ENCODE measurements at places on chromosomes 3 and 15.

- no peak for DNase-seq
Observed at GRCh38 chr15:80950291-80951078, 39.1 kb downstream of the MESD start.

DNA sequence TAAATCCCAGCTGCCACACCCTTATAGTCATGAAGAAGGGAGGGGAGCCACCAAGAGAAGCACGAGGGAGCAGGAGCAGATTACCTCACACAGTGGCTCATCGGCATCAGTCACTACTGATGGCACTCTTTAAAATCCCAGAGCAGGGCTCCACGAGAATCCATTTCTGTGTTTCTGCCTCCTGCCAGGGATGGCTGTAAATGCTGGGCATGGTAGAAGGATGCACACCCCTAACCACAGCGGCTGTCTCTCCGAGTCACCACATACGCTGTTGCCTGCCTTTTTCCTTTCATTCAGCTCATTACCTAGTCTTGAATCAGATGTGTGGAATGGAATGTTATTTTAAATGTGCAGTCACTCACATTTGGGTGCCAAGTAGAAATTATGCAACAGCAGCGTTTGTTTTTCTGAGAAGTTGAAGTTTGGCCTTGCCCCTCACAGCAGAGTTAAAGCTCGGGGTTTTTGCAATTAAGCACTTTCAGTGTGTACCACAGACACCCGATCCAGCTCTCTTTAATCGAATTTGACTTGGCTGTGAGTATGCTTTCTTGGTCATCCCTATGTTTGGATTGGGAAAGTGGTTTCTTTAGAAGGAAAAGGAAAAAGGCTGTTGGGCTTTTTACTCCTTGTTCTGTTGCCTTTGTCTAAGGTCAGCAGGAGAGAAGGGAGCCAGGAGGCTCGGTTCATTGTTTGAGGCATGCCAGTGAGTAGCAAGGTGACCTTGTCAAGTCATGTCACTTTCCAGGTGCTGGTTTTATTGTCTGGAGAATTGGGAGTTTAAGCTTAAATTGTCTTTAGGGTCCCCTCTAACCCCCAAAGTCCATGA is 284.2 kb upstream of the TPM1 start:
- DNase-seq, result no peak

GRCh38 chr3:31133541-31133940 is 239.1 kb upstream of the GADL1 start:
- DNase-seq, result no peak

DNA sequence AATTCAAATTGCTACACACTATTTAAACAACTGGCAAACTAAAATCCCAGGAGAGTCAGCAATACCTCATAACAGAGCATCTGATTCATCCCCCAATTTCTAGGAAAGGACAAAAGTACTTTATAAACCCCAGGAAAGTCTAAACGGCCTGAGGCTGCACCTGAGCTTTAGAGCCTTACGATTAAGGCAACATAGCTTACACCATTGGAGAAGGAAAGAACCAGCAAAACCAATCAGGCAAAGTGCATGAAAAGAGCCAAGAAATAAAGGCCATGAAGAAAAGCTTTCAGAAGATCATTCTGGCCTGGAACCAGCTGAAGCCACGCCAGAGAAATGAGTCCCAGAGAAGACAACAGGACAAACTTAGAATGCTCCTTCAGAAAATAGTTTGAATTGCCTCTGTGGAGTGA is 48.1 kb downstream of the PTPN9 start:
- DNase-seq, result no peak

- DNase-seq, result no peak
Observed at GRCh38 chr3:7461202-7461825, 600.4 kb downstream of the GRM7 start.

- DNase-seq, result no peak
Observed at GRCh38 chr3:132290833-132291232, 26.4 kb upstream of the ACP3 start.

GRCh38 chr3:149288655-149289054 is 44.8 kb downstream of the TM4SF18 start:
- no peak for DNase-seq

- no peak for DNase-seq
Observed at GRCh38 chr3:55164876-55165275, 237.0 kb upstream of the LRTM1 start.

GRCh38 chr3:58779934-58780333 is 113.4 kb upstream of the FAM3D start:
- DNase-seq, result no peak

- DNase-seq, result no peak
Observed at GRCh38 chr3:10768708-10769394, 47.2 kb upstream of the SLC6A11 start.

GRCh38 chr15:51346136-51346535 is 4.7 kb downstream of the GLDN start:
- DNase-seq, result no peak

DNA sequence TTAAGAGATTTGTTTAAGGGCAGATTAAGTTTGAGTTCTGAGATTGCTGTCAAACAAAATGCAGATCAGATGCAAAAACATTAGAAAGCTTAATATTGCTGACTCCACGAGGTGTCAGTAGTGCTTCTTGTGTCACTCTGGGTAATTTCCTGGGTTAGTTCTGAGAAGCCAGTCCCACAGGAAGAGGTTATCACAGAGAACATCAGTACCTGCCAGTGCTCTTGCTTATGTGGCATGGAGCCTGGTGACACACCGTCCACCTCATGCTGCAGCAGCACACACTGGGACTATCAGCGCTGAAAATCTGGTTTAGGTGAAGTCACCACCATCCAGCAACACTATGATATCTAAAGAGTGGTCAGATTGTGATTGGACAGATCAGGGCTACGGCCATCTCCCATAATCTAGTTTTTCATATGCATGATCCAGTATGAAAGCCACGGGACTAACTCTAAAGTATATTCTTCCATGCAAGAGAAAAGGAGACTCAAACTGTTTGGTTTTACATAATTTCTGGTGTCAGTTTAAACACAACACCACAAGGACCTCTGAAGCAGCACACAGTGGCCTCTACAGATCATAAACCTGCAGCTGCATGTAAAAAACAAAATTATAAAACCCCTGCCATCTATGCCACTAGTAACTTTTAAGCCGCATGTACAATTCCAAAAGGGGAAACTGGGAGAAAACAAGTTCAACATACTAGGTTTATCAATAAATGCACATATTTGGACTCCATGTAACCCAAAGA is 36.1 kb upstream of the MYO5C start:
- DNase-seq, result peak; percentile 23

DNA sequence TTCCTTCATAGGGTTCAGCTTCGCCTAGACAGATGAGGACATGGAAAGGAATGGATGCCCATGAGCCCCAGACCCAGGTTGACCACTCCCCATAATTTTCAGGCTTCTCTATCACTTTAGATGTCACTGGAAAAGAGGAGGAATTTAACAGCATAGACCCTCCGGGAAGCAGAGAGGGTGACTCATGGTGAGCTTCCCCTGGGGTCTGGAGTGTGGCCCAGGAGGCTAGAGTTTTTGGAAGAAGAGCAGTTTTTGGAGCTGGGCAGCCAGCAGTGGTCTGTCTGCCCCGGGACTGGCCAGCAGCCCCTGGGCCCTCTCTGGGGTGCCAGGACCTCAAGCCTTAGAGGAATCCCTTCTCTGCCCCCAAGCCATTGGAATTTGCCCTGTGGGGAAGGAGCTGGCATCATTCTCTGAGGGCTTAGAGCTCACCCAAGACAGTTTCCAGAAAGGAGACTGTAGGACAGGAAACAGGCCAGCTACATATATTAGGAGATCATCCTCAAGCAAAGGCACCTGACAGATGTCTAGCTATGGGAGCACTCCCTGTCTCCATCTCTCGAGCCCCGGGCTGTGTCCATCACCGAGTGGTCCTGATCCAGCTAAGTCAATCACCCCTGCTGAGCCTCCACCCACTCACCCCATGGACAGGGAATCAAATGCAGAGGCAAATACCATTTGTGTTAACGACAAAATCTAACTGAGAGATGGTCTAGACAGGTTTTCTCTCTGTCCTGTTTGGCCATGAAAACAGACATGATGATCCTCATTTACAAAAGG is 67.3 kb downstream of the MEGF11 start:
- no peak for DNase-seq

- DNase-seq, result no peak
Observed at GRCh38 chr3:23331141-23331935, 128.2 kb downstream of the UBE2E2 start.

DNA sequence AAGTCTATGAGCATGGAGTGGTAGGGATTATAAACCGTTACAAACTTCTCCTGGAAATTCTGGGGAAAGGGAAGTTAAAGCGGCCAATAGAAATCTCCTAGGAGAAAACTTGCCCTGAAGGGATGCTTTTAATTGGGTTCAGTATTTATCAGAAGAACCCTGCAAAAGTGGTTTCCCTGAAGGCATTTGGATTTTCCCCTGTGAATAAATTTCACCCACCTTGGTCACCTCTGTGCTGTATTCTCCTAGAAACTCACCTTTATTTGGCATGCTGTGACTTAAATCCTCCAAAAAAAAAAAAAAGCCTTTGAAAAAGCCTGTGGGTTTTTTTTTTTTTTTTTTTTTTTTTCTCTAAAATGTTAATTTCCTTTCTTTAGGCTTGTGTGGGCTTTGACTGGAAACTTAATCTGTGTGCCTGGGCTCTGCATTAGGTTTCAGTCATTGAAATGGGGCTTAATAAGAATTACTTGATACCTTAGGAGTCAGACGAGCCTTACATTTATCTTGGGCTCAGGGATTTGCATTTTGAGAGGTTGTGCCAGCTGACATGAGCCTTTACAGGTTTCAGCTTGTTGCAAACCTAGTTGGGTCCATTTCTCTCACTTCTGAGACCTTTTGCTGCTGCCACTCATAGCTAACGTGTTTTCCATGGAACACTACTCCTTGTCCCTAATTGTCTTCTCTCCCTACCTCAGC is 22.0 kb downstream of the TGFBR2 start:
- no peak for DNase-seq

DNA sequence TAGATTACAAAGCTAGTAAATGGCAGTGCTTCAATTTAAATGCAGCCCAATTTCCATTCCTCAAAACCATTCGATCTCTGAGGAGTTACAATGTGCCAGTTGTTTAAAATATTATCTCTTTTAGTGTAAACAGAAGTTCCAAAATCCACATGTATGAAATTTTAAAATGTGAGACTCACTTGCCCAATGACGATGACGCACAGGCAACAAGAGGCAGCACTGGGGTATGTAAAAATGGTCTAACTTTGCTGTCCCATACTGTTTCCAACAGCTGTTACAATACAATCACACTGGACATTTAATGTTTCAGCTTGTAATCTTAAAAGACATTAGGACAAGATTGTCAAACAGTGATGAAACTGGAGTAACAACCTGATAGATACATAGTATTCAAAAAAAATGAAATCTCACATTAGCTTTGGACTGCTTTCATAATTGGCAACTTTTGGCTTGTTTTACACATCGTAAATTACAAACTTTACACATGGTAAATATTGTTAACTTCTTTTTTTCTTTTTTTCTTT is 12.2 kb downstream of the SLTM start:
- no peak for DNase-seq

GRCh38 chr3:126617571-126617970 is 37.4 kb downstream of the TXNRD3 start:
- no peak for DNase-seq

GRCh38 chr15:38860253-38860652 is 295.6 kb upstream of the RASGRP1 start:
- DNase-seq, result no peak

- DNase-seq, result no peak
Observed at GRCh38 chr3:129571605-129572547, 28.9 kb downstream of the H1-8 start.

- DNase-seq, result no peak
Observed at GRCh38 chr3:170189398-170190256, 8.1 kb upstream of the PHC3 start.

DNA sequence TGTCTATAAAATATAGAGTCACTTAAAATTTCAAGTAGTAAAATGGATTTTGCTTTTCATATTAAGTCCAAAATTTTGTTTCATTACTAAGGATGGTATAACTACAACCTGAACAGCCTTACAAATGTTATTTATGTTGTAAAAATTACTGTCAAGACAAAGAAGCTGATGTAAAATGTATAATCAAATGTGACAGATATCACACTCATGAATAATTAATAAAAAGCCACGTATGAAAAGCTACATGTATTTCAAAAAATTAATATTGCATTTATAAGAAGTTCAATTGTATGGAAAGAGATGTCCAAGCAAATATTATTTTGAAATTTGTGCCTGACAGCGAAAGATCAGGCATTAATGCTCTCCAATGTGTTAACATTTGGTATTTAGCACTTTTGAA is 48.9 kb downstream of the KBTBD8 start:
- DNase-seq, result no peak

All from erythroblast (primary cell).